ENCODE measurements at places on chromosomes 3 and 15.

DNA sequence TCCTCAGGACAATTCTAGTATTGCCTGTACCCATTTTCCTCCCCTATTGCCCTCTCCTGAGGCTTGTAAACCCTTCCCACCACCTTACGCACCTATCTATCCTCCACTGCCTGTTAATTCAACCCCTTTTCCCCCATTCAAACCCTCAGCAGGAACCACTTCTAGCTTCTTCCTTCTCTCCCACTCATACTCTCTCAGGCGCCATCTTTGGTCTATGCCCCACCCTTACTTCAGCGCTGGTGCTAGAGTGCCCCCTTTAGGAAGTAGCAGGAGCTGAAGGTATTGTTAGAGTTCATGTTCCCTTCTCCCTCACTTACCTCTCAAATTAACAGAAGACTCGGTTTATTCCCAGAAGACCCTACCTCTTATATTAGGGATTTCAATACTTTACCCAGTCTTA is 121.8 kb upstream of the NLGN1 start:
- no peak for DNase-seq

DNA sequence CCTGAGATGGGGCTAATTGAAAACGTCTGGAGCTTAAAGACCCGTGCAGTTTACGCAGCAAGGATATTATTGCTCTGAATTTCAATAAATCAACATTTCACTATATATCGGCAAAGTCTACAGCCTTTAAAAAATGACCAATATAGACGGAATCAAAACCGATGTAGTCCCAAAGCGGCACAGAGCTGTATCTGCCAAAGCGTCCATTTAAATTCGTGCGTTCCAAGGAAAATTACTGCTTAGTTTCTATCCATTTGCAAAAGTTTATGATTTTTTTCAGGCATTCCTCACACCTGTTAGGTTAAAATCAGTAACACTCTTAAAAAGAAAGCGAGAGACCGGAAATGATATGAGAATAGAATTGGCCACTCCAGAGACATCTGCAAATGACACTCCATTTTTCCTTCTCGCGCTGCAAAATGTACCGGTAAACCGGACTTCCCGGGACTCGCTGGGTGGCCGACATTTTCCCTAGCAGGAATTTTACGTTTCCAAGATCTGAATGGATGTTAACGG is 777 bp upstream of the EIF4A2 start:
- no peak for DNase-seq

DNA sequence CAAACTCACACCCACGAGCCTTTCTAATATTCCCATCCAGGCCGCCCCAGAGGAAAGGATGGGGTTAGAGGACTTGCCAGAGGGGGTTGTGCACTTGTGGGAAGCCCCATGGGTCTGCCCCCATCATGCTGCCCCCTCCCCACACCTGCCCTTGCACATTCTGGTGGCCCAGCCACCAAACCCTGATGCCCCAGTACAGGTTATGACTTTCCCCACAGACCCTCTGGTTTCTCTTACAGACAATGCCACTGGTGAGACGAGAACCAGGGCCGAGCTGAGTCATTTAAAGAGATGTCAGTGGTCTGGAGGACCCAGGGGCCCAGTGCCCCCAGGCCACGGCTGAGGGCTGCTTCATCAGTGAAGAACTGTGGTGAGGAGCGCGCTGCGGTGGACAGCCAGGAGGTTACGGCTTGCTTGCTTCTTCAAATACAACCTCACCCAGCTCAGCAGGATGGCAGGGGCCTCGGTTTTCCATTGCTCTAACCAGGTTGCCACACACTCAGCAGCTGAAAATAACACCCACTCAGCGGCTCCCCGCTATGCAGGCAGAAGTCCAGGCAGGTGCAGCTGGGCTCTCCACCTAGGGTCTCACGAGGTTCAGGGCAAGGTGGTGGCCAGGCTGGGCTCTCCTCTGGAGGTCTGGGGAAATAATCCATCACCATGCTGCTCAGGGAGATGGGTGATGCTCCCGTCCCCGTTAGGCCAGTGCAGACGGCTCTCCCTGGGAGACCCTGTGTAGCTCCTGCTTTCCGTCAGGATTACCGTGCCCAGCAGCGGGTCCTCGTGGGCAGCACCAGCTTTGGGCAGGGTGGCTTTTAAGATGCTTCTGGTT is 13.8 kb upstream of the SNRPA1 start:
- no peak for DNase-seq

DNA sequence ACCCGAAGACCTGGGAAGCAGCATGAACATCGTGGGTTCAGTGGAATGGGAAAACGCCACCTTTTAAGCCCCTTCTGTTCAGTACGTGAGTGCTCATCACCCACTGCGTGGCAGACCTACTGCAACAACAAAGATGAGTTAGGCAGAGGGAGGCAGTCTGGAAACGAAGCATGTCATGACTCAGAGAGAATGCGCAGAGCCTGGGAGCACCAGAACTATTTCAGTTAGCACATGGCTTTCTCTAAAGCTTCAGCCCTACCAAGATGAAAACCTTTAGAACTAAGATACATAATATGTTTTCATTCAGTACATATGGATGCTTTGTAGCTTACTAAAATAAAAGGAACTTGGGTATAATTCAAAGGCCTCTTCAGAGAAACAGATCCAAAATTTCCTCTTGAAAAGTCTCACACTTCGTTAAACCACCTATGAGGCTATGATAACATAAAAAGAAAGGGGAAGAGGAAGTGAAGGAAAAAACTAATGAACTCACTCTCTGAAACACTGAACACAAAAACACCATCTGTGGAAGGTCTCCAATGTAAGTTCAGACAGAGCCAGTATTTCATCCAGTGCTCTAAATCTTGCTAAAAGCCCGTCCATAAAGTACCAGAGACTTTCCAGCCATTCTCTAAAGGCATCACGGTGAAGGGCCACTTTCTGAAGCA is 140.1 kb downstream of the OCA2 start:
- no peak for DNase-seq

- no peak for DNase-seq
Measured at GRCh38 chr3:95148107-95148506, 1085.2 kb downstream of the NSUN3 start.

DNA sequence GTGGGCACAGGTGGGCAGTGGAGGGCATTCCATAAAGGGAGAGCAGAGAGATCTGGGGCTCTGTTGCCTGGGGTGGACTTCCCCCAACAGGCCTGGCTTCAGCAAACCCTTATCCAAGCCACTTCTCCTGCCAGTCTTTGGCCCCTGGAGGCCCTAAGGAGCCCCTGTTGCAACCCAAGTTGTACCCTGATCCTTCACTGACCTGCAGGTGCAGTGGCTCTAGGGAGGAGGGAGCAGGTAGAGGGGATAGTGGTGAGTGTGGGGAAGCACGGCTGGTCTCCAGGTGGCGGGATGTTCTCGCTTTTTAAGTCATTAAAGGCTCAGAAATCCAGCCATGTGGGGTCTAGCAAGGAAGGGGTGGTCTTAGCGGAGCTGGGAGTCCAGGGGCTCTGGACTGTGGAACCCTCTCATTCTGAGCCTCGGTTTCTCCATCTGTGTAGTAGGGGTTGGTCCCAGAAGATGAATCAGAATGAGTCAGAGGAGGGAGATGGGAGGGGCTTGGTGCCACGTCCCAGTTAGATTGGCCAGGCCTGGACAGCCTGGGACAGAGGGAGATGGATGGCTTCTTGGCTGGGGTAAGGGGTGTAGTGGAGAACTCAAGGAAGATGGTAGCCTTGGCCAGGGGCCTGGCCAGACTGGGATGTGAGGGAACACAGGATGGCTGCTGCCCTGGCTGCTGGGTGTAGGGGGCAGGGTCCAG is 2.6 kb downstream of the ZBTB47 start:
- no peak for DNase-seq

DNA sequence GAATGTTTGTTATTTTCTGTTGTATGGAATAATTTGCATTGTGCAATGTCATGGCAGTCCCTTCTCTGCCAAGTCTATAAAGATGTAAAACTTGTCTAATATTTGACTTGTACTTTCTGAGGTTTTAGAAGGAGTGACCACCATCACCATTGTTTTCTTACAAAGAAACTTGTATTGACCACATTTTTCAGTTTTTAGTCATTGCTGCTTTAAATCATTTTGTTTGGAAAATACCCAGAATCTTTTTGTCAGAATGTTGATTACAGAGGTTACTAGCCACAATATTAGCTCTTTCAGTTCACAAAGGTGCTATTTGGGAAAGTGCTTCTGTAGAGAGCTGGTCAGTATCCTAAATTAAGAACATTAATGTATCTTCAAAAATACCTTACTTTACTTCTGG is 532.4 kb upstream of the GBE1 start:
- no peak for DNase-seq

- no peak for DNase-seq
Measured at GRCh38 chr15:40349163-40349562, 1.7 kb upstream of the PHGR1 start.

DNA sequence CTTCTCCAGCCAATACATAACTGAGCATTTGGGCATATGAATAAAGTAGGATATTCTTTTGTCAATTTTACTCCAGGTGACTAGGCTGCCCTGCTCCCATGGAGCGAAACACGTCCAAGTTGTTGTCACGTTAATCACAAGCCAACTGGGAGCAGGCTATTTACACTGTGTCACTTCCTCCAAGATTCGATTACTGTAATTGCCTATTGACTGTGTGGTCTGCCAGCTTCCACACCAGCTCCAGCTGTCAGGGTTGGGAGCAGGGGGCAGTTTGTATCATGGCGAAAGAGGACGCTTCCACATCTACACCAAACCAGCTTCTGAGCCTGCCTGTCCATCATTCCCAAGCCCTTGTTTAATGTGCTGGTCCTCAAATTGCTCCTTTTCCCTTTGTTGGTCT is 89.2 kb upstream of the RORA start:
- no peak for DNase-seq
